ENCODE measurements at places on chromosomes 2 and 18. TPM values are rescaled to one million over a fixed set of nuclear protein-coding genes. Genes with fewer than 3 reads are reported as not detected.

DNA sequence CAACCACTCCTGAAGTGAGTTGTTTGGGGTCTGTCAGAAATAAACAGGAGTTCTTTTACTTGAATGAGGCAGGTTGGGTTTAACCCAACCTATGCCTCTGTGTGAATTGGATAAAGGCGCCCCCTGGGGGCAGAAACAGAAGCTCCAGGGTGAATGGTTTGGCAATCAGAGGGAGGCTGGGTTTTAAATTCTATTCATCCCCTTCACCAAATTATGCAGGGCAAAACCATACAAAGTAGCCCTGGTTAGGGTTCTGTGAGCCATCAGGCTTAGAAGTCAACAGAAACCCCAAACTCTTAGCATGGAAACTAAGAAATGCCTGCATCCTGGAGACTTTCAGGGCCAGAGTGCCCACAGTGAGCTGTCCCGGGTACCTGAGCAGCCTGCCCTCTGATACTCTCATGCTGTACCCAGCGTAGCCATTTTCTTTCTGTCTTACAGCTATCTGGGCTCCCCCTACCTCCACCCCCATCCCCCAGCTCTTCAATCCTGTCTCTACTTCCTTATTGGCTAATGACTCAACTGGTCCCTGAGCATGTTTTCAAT lies 241.5 kb downstream of the ICOS start:
- H3K36me3 ChIP-seq: no peaks in the 10 kb centered on the region
- no peak overlapping the region for H3K4me3 ChIP-seq
- H3K27ac ChIP-seq: no peak overlapping the region
- no peaks in the 10 kb centered on the region for H3K4me1 ChIP-seq
- H3K27me3 ChIP-seq: no peaks in the 10 kb centered on the region
- DNase-seq: peak; percentile 10

DNA sequence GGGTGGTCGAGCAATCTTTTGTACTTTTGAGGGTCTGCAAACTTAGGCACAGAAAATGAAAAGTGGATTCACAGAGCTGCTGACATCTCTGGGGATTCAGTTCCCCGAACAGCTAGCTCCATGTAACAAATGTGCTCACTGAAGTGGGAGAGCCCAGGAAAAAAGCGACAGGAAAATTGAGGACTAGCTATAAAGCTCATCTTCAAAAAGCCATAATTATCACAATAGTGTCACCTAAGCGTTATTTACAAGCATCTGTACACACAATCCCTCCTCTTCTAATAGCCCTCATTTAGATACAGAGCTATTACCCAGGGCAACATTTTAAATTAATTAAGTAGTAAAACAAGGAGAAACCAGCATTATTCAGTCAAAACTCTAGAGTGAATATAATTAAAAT lies 36.1 kb downstream of the RNF152 start:
- no peaks in the 10 kb centered on the region for H3K4me1 ChIP-seq
- H3K27me3 ChIP-seq: no peaks in the 10 kb centered on the region
- no peak overlapping the region for H3K27ac ChIP-seq

- no peak for DNase-seq
- H3K27ac ChIP-seq: no peak overlapping the region
- H3K27me3 ChIP-seq: no peaks in the 10 kb centered on the region
- H3K4me1 ChIP-seq: peaks cover 4% of the 10 kb centered on the region
- no peak overlapping the region for H3K4me3 ChIP-seq
Measured at GRCh38 chr2:105140240-105140568, 101.3 kb upstream of the GPR45 start.

COPS8 gene
- 90.0 TPM for total RNA-seq
